ENCODE measurements at places on chromosomes 2 and 18.

GRCh38 chr2:156704132-156704531 lies 268.0 kb downstream of the GPD2 start:
- no peak for DNase-seq

DNA sequence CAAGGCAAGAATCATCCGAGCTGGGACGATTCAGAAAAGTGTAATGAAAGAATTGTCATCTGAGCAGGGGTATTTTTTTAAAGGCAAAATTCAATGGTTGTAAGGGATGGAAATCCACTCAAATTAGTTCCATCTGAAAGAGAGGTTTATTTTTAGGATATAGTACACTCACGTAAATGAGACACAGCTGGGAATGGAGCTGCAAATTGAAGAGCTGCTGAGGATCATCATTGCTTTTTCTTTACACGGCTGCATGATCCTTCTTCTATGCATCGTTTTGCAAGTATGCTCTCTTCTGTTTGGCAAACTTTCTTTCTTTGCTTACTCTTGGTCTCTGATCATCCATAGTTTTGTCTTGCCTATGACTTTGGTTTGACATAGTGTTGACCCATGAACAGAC lies 27.4 kb upstream of the CUL3 start:
- DNase-seq: peak; percentile 6

GRCh38 chr2:64227603-64228125 lies 83.4 kb upstream of the PELI1 start:
- DNase-seq: no peak

GRCh38 chr2:188440849-188441248 lies 149.2 kb downstream of the GULP1 start:
- DNase-seq: no peak

DNA sequence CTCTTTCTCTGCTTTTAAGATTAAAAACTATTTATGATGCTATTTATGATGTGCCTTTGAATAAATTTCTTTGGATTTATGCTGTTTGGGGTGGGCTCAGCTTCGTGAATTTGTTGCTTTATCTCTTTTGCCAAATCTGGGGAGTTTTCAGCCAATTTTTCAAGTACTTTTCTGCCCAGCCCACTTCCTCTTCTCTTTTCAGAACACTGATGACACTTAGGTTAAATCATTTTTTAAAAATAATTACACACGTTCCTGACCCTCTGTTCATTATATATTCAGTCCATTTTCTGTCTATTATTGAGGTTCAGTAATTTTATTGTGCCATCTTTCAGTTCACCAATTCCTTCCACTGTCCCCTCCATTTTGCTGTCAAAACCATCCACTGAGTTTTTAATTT lies 14.8 kb upstream of the BCL2L11 start:
- DNase-seq: no peak

GRCh38 chr2:119117408-119117807 lies 41.1 kb downstream of the C1QL2 start:
- DNase-seq: no peak

Measured in fibroblast of skin of right biceps (primary cell).